ENCODE measurements at places on chromosomes 7 and 10. TPM values are rescaled to one million over a fixed set of nuclear protein-coding genes. Genes with fewer than 3 reads are reported as not detected.
A peak's percentile ranks its signal among the peaks of the same experiment; 100 is the strongest.

DNA sequence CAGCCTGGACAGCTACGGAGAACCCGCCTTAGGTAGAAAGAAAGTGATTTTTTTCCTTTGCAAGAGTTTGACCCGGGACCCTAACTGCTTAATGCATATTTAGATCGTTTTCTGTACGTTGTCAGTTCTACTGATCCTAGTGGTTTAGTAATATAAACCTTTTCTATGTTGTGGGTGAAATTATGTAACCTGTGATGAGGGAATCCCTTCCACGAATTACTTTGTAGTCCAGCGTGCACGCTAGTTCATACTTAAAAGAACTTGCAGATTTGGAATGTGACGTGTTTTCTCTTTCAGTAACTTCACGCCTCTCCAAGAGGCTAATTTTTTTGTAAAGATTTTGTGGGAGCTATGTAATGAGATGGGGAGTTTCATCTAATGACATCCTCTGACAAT lies 705 bp downstream of the SLF2 start:
- peak overlapping the region; percentile 98 for H3K4me3 ChIP-seq
- H3K36me3 ChIP-seq = peaks cover 25% of the 10 kb centered on the region
- no peaks in the 10 kb centered on the region for H3K27me3 ChIP-seq
- peak overlapping the region; percentile 71 for H3K27ac ChIP-seq
- DNase-seq = peak; percentile 66
- H3K4me1 ChIP-seq = peaks cover 27% of the 10 kb centered on the region

- H3K27me3 ChIP-seq = no peaks in the 10 kb centered on the region
- H3K4me1 ChIP-seq = peaks cover 13% of the 10 kb centered on the region
- no peak overlapping the region for H3K4me3 ChIP-seq
- H3K27ac ChIP-seq = no peak overlapping the region
Observed at GRCh38 chr7:134478707-134479106, 19.8 kb upstream of the AKR1B1 start.

GRCh38 chr7:94547126-94547525 lies 37.5 kb downstream of the CASD1 start:
- no peak for DNase-seq
- H3K27me3 ChIP-seq = no peaks in the 10 kb centered on the region
- H3K4me1 ChIP-seq = no peaks in the 10 kb centered on the region
- H3K4me3 ChIP-seq = no peak overlapping the region

DNA sequence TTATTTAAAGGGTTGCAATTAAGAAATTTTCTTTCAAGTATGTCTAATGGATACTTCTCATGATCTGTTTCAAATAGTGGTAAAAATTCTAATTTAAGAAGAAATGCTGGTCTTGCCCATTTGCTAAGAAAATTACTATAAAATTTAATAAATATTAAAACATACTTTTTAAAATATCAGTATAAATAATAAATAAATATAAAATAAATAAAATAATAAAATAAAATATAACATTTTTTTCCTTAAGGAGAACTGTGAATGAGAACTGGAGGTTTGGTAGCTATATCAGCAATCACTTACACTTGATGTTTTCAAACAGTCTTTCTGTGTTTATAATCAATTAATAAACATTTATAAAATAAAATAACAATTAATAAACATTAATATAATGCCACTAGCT lies 266.1 kb downstream of the HGF start:
- peaks cover 6% of the 10 kb centered on the region for H3K4me1 ChIP-seq
- H3K27me3 ChIP-seq = no peaks in the 10 kb centered on the region
- no peak for DNase-seq
- no peaks in the 10 kb centered on the region for H3K36me3 ChIP-seq
- H3K27ac ChIP-seq = no peak overlapping the region
- H3K4me3 ChIP-seq = no peak overlapping the region

Gene TRPV5
- not detected for total RNA-seq

- peaks cover 40% of the 10 kb centered on the region for H3K4me1 ChIP-seq
- no peaks in the 10 kb centered on the region for H3K36me3 ChIP-seq
- H3K4me3 ChIP-seq = no peak overlapping the region
Observed at GRCh38 chr7:28106321-28106829, 74.2 kb downstream of the JAZF1 start.

- no peak overlapping the region for H3K4me3 ChIP-seq
- no peak overlapping the region for H3K27ac ChIP-seq
- DNase-seq = peak; percentile 16
- 0 out of 2 replicates have a peak, but pooled peaks cover 5% of the 10 kb centered on the region for H3K4me1 ChIP-seq
Observed at GRCh38 chr7:111459757-111460280, 102.5 kb downstream of the IMMP2L start.

GRCh38 chr10:117005527-117006055 lies 604 bp upstream of the SHTN1 start:
- peak; percentile 22 for DNase-seq
- peak overlapping the region; percentile 85 for H3K4me3 ChIP-seq
- 0 out of 2 replicates have a peak, but pooled peaks cover 3% of the 10 kb centered on the region for H3K4me1 ChIP-seq

DNA sequence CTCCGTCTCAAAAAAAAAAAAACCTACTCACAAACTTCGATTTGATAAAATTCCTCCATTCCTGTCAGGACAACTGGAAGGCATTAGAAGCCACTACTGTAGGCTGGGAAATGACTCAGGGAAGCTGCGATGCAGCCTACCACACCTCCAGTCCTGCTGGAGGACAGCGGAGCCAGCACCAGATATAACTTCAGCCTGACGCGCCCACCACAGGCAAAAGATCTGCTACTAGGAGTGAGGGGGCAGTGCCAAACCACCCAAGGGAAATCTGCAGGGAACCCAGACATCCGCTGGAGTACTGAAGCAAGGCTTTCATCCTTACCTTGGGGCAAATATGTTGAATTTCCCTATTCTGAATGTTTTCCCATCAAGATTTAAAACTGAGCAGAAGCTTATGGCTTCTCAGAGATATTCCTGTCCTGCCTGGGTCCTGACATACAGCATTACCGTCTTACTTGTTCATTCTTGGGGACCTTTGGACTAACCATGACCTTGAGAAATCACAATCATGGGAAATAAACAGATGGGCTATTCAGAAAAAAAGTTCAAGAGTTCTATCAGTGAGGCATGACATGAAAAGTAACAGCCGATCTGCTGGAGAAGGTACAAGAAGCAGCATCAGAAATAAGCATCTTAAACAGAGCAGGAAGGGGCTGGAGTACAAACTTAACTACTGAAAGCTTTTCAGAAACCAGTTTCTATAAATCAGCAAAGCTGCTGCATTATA lies 20.4 kb downstream of the BCCIP start:
- DNase-seq = no peak
- H3K4me1 ChIP-seq = no peaks in the 10 kb centered on the region
- no peak overlapping the region for H3K4me3 ChIP-seq
- peaks cover 21% of the 10 kb centered on the region for H3K36me3 ChIP-seq

DNA sequence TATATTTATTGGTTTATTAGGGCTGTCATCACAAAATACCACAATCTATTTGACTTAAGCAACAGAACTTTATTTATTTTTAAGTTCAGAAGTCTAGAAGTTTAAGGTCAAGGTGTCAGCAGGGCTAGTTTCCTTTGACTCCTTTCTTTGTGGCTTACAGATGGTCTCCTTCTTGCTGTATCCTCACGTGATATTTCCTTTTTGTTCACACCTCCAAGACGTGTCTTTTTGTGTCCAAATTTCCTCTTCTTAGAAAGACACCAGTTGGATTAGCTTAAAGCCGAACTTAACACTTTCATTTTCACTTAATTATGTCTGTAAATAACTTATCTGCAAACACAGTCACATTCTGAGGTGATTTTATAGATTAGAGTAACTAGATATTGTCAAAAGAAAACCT lies 631.4 kb upstream of the POT1 start:
- no peaks in the 10 kb centered on the region for H3K36me3 ChIP-seq
- H3K27me3 ChIP-seq = no peaks in the 10 kb centered on the region
- no peaks in the 10 kb centered on the region for H3K4me1 ChIP-seq
- DNase-seq = no peak
- no peak overlapping the region for H3K27ac ChIP-seq
- no peak overlapping the region for H3K4me3 ChIP-seq

- no peaks in the 10 kb centered on the region for H3K27me3 ChIP-seq
- H3K36me3 ChIP-seq = no peaks in the 10 kb centered on the region
- no peak overlapping the region for H3K4me3 ChIP-seq
- no peaks in the 10 kb centered on the region for H3K4me1 ChIP-seq
Observed at GRCh38 chr7:22197376-22197775, 159.6 kb downstream of the RAPGEF5 start.

Gene HKDC1
- 0.13 TPM for total RNA-seq

DNA sequence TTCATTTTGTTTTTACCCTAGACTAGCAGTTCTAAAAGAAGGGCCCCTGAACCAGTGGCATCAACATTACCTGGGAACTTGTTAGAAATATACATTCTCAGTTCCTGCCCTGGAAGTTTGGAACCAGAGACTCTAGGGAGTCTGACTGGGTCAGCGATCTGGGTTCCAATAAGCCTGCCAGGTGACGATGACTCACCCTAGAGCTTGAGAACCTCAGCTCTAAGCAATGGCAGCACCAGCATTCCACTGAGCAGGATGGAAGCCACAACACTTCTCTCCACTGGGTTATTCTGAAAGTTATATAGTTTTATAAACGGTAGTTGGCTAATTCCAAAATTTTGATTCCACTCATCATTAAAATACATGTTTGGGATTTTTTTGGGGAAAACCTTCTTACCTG lies 97.0 kb upstream of the AMPH start:
- peak; percentile 21 for DNase-seq
- H3K4me1 ChIP-seq = peaks cover 12% of the 10 kb centered on the region
- H3K27me3 ChIP-seq = no peaks in the 10 kb centered on the region
- H3K27ac ChIP-seq = no peak overlapping the region

DNA sequence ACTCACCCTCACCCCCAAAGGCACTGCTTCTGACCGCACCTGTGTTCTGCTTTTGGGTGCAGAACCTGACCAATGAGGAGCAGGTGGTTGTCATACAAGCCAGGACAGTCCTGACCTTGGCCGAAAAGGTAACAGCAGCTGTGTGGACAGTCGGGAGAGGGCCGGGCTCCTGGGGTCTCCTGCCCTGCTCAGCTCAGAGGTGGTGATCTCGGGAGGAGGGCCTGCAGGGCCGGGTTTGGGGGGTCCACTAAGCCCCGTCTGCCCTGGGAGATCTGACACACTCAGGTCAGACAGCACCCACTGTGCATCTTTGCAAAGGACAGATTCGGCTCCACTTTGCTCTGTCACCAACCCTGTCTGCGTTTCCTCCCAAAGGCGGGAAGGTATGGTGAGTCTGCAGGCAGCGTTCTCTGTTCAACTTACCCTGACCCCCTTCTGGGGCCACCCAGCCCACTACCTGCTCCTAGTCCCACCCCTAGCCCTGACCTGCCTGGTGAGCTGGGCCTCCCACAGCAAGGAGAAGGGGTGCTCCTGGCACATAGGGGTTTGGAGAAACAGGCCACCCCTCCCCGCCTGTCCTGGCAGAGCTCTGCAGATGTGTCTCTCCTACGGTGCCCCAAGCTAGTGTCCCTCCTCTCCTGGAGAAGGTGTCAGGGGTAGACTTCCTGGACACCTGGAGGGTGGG lies 33.7 kb upstream of the DPYSL4 start:
- no peak for DNase-seq
- no peak overlapping the region for H3K27ac ChIP-seq
- H3K27me3 ChIP-seq = no peaks in the 10 kb centered on the region
- no peaks in the 10 kb centered on the region for H3K36me3 ChIP-seq

GRCh38 chr7:78959477-78959876 lies 494.0 kb downstream of the MAGI2 start:
- no peak overlapping the region for H3K27ac ChIP-seq
- peak; percentile 25 for DNase-seq
- no peaks in the 10 kb centered on the region for H3K27me3 ChIP-seq
- H3K4me3 ChIP-seq = no peak overlapping the region
- no peaks in the 10 kb centered on the region for H3K4me1 ChIP-seq

DNA sequence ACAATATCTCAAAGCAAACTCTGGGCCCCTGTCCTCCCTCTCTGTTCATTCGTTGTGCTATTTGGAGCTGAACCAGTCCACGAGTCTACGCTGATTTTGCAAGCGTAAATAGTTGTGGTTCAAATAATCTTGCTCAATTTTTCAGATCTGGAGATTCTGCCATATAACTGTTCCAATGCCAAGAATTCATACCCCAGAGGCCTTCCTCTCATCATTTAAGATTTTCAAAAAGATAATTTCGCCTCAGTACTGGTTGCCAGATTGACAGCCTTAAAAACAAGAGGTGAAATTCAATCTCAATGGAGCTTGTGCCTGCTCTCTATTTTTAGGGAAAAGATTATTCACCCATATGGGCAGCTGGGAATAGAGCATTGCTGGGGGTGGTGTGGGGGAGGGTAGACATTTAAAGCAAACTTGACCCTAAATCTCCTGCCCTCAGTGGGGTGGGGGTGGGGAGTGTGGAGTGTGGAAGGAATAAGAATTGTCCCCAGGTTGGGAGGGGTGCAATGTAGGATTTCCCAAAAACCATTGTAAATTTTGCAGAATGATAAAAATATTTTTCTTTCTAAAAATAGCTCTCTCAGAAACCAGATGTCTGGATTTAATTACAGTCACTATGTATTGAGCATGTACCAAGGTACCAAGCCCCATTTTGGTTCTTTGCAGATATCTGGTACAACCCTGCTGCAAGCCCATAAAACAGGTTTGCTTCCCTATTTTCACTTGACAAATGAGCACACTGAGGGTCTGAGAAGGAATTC lies 104.7 kb upstream of the EEPD1 start:
- H3K27me3 ChIP-seq = no peaks in the 10 kb centered on the region
- H3K36me3 ChIP-seq = no peaks in the 10 kb centered on the region
- peak overlapping the region; percentile 69 for H3K27ac ChIP-seq
- H3K4me3 ChIP-seq = peak overlapping the region; percentile 17
- H3K4me1 ChIP-seq = peaks cover 38% of the 10 kb centered on the region

GRCh38 chr7:107043491-107043890 lies 1.0 kb upstream of the PRKAR2B start:
- H3K4me1 ChIP-seq = peaks cover 6% of the 10 kb centered on the region
- no peak overlapping the region for H3K27ac ChIP-seq
- H3K27me3 ChIP-seq = no peaks in the 10 kb centered on the region
- no peak for DNase-seq

DNA sequence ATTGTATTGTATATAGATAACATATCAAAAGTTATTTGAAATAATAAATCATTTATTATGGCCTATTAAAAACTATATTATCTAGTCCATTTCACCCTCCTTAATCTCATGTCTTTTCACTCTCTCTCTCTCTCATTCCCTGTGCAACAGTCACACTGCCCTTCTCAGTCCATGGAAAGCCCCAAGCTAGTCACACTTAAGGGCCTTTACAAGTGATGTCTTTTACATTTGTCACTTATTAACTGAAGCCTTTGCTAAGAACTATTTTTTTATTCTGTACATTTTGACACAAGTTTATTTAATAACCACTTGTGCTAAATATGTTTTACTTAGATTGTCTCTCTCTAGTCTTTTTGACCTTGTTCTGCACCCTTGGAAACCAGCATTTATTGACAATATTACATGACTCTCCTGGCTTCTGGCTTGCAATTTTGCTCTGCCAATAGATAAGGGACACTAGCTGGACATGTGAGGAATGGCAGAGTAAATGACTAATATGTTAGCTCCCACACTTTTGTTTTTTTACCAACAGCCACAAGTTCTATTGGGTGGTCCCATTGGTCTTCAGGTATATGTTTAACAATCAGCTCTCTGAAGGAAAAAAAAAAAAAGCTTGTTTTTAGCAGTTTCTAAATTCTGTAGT lies 706.8 kb upstream of the POT1 start:
- no peaks in the 10 kb centered on the region for H3K4me1 ChIP-seq
- DNase-seq = no peak
- H3K4me3 ChIP-seq = no peak overlapping the region
- no peaks in the 10 kb centered on the region for H3K36me3 ChIP-seq

Gene SPRN
- 0.76 TPM for total RNA-seq

- DNase-seq = no peak
- H3K27ac ChIP-seq = no peak overlapping the region
- H3K4me1 ChIP-seq = no peaks in the 10 kb centered on the region
Observed at GRCh38 chr10:93550606-93551005, 15.9 kb upstream of the FFAR4 start.

Gene BMPR1A
- 41.7 TPM for total RNA-seq
